Activated naive CD8-positive, alpha-beta T cell treated with anti-CD3 and anti-CD28 coated beads, Interleukin-2, amount 10 ng/mL, durations not matched to agents 7 days and 5 days (primary cell): ENCODE measurements at places on chromosomes 16 and 17.

- DNase-seq = no peak
Observed at GRCh38 chr16:57485091-57485915, 990 bp downstream of the DOK4 start.

GRCh38 chr16:48526058-48526957 lies 83.7 kb downstream of the N4BP1 start:
- no peak for DNase-seq

DNA sequence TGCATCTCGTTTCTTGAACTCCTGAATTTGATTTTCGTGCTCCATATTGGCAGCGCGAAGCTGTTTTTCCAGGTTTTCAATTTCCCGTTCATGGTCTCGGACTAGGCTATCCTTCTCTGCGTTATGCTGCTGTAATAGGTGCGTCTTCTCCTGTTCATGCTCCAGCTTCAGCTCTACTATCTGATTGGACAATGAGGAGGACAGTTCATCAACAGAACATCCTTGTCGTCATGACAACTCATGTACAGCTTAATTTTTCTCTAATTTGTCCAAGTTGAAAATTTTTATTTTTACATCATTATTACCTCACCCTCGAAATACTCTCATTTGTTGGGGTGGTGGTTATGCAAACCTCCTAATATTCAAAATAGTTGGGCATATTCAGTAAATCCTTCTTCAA lies 289.8 kb downstream of the CEP112 start:
- DNase-seq = no peak

- peak; percentile 29 for DNase-seq
Observed at GRCh38 chr16:67926181-67926750, 5.4 kb downstream of the CTRL start.

DNA sequence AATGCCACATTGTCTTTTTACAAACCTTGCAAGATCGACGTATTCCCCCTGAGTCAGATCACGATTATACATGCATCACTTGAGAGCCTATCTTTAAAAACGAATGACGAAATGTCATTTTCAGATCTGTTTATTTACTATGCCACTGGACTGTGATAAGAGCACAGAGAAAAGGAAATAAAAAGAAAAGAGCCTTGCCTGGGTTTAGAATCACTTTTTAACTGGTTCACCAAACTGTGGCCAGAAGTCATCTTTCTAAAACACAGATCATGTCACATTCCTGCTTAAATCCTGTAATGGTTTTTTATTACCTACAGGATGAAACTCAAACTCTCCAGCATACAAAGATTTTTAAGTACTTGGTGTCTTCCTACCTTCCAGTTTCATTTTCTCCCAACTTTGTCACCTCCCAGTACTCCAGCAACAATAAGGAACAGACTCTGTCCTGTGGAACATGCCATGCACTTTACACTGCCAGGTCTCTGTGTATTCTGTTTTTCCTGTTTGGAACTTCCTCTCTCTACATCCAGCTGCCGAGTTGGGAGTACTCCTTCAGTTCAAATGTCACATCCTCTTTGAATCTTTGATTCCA lies 91.5 kb downstream of the SNX11 start:
- no peak for DNase-seq

DNA sequence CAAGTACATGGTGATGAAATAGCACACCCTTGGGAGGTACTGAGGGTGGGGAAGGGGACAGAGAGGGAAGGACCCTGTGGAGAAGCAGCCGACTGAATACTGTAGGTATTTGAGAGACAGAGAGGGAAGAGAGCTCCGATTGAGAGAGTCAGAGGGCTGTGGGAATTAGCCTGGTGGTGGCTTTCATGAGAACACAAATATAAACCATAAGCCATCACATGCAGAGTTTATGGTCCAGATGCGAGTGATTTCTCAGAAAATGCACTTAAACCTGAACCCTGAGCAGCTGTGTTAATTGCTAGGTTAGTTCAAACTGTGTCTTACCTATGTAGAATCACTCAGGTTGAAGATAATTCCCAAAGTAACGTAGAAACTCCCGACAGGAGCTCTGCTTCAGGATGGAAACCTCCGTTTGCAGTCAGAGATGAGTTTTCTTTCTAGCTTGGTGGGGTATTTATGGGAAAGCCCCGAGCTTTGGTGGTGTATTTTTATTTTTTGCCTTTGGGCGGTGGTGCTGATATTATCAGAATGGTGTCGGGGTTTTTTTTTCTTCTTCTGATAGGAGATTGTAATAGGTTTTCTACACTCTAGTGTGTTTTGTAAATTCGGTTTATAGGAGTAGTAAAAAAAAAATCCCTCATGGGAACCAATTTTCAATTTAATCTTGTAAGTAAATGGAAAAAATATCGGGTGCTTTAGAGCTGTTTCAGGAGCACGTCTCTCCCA lies 184.9 kb upstream of the CACNG5 start:
- DNase-seq = no peak

- no peak for DNase-seq
Observed at GRCh38 chr17:64326420-64327054, 63.5 kb upstream of the TEX2 start.

- DNase-seq = peak; percentile 64
Observed at GRCh38 chr16:138049-138417, 440 bp downstream of the NPRL3 start.

DNA sequence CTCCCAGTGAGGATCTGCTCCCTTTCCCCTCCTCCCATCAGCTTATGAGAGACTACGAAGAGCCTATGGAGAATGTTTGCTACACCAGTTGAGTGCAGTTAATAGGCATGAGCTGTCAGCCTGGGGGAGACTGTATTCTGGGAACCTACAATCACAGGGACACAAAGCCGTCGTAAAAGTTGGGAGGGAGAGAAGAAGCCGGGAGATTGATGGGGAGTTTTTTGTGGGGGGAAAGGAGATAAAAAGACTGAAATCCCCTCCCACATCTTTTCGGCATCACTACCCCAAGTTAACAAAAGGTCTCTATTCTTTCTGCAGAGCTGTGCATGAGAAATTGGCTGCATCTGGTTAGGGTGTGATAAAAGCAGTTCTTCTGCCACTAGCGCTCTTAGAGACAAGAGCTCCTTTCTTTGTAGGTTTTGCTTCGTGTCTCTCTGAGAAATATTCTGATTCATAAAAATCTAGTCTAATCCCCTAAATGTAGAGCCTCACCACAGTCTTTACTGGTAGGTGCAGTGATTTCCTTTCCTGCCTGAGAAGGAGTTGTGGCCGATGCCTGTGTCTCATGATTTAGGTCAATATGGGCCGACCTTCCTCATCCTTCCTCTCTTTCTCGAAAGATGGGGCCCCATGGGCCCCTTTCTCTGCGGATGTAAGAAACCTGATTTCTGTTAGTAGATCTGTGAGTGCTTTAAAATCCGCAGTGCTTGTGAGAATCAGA lies 77.4 kb downstream of the BPTF start:
- no peak for DNase-seq

DNA sequence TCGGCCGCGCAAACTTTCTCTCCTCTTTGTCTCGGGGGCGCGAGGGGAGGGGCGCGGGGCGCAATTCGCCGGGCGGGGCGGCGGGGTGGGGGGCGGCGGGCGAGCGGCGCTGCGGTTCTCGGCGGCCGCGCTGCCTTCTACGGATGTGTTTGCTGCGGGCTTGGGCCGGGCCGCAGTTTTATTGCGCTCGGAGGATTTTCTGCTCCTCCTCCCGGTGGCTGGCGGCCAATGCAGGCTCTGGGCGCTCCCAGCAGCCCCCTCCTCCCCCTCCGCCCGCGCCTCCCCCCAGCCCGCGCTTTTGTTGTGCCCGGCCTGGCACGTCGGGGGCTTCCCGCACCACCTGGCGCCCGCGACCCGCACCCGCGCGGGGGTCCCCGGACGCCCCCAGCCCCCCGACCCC lies at the start of gene TIMP2:
TSS of gene TIMP2 (minus strand) at position 154 of the 400 bp plus-strand sequence. CDS start 299 bp downstream, outside the sequence.
- peak; percentile 73 for DNase-seq

DNA sequence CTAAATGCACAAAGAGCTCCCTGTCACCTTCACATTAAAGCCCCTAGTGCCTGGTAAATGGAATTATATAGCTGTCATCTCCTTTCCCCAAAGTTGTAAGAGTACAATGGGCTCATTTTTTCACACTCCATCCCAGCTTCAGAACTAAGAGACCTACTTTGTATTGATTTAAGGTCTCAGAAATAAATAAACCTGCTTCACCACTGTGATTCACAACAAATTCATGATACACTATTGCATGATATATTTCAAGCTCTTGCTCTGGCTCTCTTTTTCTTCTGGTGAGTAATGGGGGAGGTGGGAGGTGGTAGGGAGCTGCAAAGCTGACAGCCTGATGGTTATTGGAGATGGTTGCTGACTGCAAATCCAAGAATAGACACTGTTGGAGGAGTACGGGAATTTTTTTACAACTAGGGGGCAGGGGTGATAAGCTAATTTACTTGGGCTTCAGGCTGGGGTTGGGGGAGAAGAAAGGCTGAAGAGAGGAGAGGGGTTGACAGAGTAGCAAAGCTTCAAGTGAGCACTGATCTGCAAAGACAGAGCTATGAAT lies 189.9 kb downstream of the AATF start:
- no peak for DNase-seq

DNA sequence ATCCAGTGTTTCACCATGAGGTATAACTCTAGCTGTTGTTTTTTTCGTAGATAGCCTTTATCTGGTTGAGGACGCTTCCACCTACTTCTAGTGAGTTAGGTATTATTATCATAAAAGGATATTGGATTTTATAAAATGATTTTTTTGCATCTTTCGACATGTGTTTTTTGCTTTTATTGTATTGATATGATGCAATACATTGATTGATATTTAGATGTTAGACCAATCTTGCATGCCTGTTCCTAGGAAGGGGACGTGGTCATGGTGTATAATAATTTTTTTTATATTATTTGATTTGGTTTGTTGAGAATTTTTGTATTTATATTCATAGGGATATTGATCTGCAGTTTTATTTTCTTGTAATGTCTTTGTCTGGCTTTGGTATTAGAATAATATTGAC lies 193.3 kb downstream of the HS3ST3B1 start:
- no peak for DNase-seq

DNA sequence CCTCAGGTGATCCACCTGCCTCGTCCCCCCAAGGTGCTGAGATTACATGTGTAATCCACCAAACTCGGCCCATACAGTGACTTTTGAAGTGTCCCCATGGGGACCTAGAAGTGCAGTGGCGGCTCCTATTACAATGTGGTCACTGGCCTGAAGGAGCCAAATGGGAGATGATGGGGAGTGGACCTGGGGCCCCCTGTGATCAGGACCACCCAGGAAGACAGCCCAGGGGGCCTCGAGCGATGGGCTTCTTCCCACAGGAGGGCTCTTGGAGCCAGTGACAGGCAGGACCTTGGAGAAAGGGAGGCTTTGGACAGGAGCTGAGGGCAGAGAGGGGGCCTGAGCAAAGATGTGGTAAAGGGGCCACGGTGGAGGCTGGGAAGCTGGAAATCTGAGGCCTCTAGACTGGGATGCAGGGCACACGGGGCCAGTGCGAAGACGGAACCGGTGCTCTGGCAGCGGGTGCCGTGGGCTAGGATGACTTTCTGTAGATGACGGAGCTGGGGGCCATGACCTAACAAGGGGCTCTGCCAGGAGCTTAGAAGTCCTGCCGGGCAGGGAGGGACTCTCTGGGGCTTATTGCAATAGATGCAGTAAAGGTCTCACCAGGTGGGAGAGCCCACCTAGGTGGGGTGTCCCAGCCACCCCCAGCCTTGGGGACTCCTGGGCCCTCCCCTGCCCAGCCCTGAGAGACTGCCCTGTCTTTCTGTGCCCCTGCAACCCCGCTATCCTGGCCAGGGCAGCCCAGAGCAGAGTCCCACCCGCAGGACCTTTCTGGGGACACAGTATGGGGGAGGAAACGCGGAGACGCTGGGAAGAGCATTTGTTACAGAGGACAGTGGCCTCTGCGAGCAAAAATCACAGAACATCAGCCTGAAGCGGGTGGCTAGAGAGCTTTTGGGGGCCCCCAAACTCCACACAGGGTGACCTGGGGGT lies 2.7 kb upstream of the C17orf99 start:
- DNase-seq = no peak
